Activated CD4-positive, alpha-beta T cell treated with anti-CD3 and anti-CD28 coated beads for 24 hours (primary cell): ENCODE measurements at places on chromosomes 13 and 19.

- peak; percentile 95 for DNase-seq
These were observed 12.9 kb upstream of the ZNF564 start for GRCh38 chr19:12564016-12564664.

DNA sequence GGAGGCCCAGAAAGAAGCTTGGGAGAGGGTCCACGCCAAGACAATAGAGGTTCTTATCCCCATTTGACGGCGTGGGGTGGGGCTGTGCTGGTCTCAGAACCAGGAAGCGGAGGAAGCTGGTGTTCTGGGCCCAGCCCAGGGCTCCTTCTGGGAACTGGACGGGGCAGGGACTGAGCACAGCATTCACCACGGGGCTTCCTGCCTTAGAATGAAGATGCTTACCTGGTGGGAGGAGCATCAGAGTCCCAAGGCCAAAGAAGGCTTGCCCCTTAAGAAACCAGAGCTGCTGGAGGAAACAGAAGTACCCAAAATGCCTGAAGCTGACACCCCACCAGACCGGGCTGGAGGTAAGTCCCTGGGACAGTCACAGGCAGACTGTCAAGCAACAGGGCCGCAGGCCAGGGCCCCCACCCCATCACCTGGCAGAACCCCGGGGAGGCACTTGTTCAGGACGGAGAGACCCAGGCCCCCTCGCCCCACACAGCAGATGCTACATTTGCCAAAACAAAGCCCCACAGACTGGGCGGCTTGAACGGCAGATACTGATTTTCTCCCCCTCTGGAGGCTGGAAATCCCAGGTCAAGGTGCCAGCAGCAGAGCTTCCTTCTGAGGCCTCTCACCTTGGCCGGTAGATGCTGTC lies 17.8 kb upstream of the IGLON5 start:
- DNase-seq, result no peak

DNA sequence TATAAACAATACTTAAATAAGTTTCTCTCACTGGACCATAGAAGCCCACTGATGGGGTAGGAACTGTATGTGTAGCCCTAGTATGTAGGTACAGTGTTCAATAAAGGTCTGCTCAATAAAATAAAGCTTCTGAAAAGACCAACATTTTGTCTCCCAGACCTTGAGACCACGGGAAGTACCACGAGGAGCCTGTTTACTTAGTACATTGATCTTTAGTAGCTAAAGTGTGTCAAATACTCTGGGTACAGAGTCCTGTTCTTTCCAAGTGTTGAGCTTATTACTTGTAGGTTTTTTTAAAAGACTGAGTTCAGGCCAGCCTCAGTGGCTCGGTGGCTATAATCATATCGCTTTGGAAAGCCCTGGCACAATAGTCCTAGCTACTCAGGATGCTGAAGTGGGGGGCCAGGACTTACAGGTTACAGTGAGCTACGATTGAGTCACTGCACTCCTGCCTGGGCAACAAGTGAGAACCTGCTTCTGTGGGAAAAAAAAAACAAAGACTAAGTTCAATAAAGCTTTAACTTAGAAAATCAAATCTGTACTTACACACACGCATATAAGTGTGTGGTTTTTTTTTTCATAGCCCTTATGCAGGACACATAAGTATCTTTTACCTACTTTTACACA lies 3.4 kb downstream of the MTRF1 start:
- DNase-seq, result no peak

GRCh38 chr19:47725759-47726401 lies 12.7 kb downstream of the EHD2 start:
- DNase-seq, result no peak

DNA sequence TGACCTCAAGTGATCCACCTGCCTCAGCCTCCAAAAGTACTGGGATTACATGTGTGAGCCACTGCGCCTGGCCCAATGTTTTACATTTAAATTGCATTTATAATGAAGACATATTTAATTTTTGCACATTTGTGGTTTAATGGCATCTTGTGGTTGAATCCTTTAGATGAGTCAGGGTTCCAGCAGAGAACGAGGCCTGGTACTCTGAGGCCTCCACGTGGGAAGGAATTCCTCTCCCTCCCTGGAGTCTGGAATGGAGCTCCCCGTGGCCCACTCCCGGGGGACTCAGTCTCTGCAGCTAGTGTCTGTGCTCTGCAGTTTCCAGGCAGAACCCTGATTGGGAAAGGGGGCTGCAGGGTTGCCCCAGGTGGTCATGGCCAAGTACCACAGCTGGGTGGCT lies 24.2 kb downstream of the ZFR2 start:
- DNase-seq, result no peak

DNA sequence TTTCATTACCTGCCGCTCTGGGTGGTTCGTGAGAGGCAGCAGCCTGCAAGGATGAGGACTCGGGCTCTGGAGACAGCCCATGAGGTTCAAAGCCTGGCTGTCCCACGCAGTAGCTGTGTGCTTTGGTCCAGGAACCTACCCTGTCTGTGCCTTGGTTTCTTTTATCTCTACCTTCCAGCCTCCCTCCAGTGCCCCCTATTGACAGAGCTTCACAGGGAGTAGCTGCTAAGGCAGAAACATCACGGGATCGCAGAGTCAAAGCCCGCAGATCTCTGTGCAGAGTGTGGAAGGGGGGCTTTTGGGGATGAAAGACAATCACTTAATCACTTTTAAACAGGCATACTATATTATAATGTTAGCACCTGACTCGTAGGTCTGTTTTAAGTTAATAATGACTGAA lies 16.2 kb downstream of the ZNF71 start:
- no peak for DNase-seq

DNA sequence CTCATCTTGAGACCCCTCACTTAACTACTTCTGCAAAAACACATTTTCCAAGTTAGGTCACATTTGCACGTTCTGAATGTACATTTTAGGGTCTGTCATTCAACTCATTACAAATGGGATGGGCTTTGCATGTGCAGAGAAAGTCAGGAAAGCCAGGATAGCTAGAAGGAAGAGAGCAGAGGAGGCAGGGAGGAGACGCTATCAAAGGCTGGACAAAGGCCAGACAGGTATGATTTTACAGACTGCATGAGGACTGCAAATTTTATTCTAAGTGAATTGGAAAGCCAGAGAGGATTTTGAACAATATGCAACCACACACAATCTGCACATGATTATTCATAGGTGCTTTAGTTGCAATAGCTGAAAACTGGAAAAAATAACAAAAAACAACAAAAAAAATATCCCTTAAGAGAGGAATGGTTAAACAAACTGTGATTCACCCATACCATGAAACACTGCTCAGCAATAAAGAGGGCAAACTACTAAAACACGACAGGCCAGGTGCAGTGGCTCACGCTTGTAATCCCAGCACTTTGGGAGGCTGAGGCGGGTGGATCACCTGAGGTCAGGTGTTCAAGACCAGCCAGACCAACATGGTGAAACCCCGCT lies 21.1 kb downstream of the SYDE1 start:
- no peak for DNase-seq

GRCh38 chr13:31909864-31910551 lies 121.6 kb upstream of the FRY start:
- peak; percentile 52 for DNase-seq

DNA sequence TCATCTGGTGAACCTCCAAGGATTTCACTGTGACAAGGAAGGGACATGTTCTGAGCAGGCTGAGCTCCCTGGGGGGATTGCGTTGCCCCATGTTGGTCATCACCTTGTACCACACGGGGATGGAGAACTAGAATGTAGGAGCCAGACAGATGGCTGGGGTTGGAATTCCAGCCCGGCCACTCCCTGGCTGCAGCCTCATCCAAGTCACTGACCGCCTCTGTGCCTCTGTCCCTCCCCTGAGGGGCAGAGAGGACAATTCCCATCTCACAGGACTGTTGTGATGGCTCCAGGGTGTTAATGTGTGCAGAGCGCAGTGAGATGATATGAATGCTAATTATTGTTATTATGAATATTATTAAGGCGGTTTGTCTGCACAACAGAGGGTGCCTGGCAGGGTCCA lies 24.1 kb downstream of the ADGRL1 start:
- DNase-seq, result no peak

- no peak for DNase-seq
These were observed 19.2 kb upstream of the VSTM2B start for GRCh38 chr19:29506619-29506911.

DNA sequence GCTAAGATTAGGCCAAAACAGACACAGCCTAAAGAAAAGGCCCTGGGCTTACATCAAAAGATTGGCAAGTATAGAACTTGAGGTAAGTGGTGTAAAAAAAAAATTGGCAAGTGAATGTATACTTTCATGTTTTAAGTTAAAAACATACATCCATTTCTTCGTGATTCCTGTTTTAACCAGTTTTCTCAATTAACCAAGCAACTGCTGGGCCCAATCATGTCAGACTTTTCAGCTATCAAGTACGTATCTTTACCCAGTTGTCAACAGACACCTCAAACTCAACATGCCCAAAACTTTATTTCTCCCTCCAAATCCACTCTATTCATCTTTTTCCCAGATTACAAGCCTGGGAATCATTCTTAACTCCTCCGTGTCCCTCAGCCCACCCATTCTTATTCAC lies 1.0 kb downstream of the PCID2 start:
- DNase-seq, result no peak

- no peak for DNase-seq
These were observed 322.1 kb downstream of the ENOX1 start for GRCh38 chr13:43464578-43465264.

- no peak for DNase-seq
These were observed 53.1 kb downstream of the FGF9 start for GRCh38 chr13:21723807-21724505.

GRCh38 chr13:101116341-101116740 lies 300.0 kb downstream of the NALCN start:
- no peak for DNase-seq

DNA sequence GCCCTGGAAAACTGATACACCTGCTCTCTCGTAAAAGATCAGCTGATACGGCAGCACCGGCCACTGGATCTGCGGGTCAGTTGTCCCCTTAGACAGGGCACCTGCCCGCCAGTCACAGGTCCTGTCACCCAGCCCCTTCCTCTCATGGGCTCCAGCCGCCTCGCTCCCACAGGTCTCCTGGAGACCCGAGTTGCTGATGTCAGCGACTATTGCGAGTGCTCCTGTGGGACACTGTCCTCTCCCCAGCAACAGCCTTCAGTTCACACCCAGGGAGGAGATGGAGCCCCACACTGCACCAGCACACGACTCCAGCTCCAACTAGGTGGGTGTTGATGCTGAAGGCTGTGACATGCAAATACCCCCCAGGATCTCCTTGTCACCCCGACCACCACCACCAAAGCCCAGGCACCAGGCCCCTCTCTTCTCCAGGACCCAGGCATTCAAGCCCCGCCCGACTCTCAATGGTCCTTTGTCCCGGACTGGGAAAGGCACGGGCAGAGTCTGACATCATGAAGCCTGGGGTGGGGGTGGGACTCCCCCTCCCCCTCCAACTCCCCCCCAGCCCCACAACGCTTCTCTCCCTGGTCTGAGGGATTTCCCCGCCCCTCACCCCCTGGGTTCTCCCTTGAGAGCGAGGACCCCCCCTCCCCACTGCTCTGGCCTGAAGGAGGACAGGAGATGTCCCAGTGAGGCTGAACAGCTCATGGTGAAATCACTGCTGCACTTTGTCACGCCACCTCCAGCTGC lies 1.4 kb upstream of the MAG start:
- DNase-seq, result no peak

GRCh38 chr13:99922631-99923404 lies 48.7 kb downstream of the ZIC5 start:
- no peak for DNase-seq

- DNase-seq, result no peak
These were observed 161.9 kb downstream of the URI1 start for GRCh38 chr19:30103981-30104380.

DNA sequence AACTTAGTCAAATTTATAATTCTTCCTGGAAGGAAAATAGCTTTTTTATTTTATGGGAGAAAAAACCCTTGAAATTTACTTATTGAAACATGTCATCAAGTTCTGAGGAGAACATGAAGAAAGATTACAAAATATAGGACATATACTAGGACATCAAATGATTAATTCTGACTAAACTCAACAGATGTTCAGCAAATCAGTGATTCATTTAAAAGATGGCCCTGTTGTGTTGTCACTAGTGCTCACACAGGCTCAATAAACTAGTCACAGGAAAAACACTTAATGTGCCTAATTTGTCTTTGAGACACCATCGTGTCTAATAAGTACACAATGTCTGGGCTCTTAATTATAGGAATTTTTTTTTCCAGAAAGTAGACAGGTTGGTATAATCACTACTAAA lies 223.8 kb upstream of the TMTC4 start:
- DNase-seq, result no peak

- DNase-seq, result no peak
These were observed 116.2 kb upstream of the ZNF536 start for GRCh38 chr19:30255791-30256495.

DNA sequence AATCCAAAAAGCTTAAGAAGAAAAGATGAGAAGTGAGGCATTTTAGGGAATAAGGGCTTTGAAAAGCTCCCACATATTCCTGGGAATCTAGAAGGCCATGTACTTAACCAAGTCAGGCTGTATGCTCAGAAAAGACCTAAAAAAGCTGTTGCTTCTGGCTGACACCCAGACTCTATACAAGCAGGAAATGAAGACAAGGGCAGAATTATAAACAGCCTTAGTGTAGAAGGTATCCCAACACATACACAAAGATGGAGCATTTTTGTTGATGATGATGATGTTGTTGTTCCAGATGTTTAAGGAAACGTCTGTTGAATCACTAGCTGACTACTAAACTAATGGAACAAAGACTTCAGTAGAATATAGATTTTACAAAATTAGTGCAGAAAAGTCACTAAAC lies 26.1 kb upstream of the N4BP2L1 start:
- no peak for DNase-seq

DNA sequence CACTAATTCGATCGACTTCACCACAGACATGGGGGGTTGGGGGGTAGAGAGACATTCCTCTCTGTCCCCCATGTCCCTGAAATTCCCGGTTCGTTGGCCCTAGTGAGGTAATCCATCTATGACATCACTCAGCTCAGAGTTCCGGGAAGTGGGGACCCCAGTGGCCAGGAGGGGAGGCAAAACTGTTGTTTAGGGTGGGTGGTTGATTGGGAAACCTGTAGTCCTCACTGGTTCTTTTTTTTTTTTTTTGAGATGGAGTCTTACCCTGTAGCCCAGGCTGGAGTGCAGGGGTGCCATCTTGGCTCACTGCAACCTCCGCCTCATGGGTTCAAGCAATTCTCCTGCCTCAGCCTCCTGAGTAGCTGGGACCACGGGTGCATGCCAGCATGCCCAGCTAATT lies at the start of gene ARRDC5:
TSS of gene ARRDC5 (minus strand) at position 101 of the 400 bp plus-strand sequence. CDS start at position 30, 71 bp downstream.
- DNase-seq, result no peak

GRCh38 chr19:35460608-35461007 lies 12.6 kb downstream of the FFAR2 start:
- no peak for DNase-seq

- DNase-seq, result no peak
These were observed 128.0 kb downstream of the TRPC4 start for GRCh38 chr13:37741536-37741935.

DNA sequence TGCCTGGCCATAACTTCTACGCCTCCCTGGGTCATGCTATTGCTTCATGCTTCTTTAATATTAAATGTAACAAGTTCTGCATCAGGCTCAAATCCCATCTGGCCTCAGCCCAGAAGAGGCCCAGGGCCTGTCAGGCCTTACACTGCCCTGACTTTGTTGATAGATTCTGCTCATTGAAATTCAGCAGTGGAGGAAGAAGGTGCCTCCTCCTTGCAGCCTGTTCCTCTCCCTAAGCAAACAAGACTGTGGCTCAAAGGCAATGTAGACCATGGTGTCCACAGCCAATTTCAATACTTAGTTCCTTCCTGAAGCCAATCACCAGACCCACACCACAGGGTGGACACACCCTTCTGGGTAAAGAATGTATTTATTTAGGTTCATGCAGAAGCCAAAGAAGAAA lies 59.4 kb downstream of the LACC1 start:
- no peak for DNase-seq
